Stimulated activated CD4-positive, alpha-beta T cell treated with anti-CD3 and anti-CD28 coated beads, Interleukin-12 subunit alpha, Interleukin-12 subunit beta, amount 100 ng/mL, for 48 hours (primary cell): ENCODE measurements at places on chromosomes 1 and 21.

DNA sequence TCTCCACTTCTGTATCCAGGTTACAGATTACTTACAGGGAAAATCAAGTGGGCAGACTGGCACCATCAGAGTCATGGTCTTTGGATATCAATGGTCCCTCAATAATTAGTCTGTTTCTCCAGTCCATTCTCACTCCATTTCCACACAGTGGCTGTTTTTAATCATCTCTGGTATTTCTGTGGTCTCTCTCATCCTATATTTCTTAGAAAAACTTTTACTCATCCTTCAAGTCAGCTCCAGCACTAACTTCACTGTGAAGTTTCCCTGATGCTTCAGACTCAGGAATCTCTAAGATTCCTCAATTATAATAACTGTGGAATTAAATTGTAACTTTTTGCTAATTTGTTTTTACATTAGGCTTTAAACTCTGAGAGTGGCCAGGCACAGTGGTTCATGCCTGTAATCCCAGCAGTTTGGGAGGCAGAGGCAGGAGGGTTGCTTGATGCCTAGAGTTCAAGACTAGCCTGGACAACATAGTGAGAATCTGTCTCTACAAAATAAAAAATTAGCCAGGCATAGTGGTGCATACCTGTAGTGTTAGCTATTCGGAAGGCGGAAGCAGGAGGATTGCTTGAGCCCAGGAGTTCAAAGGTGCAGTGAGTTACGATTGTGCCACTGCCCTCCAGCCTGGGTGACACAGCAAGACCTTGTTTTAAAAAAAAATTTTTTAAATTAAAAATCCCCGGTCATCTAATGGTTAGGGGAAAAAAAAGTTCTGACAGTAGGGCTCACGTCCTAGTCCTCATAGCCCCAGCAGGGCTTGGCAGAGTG, 10.6 kb downstream of the CD160 start:
- no peak for DNase-seq

DNA sequence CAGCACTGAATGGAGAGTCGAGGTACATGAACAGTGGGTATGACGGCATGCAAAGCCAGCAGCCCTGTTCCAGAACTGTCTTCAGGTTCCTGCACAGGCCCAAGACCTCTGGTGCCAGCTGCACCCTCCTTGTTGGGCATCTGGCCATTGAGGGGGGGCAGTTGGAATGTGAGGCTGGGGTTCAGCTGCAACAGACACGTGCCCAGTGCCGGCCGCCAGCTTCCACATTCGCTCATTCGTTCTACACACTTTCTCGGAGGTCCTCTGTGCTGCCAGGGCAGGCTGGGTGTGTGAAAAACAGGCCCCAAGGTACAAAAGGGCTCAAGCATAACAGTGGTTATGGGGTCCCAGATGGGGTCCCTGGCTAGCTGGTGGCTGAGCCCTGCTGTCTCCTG, 37.9 kb upstream of the SLC19A1 start:
- DNase-seq: no peak

GRCh38 chr1:61743716-61744580, 1.7 kb downstream of the PATJ start:
- no peak for DNase-seq

GRCh38 chr1:31509124-31510072, 66.9 kb upstream of the TINAGL1 start:
- DNase-seq: no peak

- no peak for DNase-seq
Measured at GRCh38 chr21:16084776-16085364, 355.1 kb downstream of the USP25 start.

DNA sequence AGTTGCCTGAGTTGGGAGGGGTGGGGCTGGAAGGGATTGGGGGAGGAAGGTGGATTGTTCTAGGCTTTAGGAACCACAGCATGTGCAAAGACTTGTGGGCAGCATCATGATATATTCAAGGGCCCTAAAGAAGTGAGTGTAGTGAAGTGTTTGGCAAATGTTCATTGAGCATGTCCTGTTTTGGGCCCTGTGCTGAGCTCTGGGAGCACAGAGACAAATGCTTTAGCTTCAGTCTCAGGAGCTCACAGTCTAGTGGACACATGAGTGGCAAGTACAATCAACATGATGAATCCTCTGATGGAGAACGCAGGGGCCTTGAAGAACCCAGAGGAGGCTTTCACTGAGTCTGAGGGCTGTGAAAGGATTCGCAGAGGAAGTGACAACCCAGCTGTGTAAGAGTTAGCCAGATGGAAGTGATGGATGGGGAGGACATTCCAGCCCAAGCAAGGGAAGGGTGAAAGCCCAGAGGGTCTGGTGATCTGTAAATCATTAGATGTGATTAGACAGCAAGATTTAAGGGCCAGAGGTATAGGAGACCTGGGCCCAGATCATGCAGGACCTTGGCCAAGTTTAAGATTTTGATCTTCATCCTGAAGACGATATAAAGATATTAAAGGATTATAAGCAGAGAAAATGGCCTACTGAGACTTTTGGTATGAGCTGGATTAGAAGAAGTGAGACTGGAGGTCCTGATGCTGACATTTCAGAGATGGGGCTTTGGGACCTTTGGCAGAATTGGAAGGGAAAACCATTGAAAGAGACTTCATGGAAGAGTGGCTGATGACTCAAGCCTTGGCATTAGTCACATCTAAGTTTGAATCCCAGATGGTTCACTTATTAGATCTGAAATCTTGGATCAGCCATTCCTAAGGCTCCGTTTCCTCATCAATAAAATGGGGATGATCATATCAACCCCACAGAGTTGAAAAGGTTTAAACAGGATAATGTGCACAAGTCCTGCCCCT, 4.6 kb downstream of the IPO13 start:
- no peak for DNase-seq

DNA sequence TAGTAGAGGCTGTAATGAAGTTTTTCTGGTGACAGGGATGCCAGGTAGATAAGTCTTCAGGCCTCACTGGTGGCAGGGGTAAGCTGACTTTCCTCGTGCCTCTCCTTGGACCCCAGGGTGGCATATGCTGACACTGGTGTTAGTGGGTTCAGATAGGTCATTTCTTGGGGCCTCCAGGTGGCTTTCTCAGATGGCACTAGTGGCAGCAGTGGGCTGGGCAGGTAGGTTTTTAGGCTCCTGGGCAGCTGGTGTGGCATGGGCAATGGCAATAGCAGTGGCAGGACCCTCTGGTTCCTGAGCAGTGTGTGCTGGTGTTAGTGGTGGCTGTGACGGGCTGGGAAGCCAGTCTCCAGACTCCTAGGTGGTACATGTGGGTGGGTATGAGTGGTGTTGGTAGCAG, 140.3 kb downstream of the PTBP2 start:
- no peak for DNase-seq

DNA sequence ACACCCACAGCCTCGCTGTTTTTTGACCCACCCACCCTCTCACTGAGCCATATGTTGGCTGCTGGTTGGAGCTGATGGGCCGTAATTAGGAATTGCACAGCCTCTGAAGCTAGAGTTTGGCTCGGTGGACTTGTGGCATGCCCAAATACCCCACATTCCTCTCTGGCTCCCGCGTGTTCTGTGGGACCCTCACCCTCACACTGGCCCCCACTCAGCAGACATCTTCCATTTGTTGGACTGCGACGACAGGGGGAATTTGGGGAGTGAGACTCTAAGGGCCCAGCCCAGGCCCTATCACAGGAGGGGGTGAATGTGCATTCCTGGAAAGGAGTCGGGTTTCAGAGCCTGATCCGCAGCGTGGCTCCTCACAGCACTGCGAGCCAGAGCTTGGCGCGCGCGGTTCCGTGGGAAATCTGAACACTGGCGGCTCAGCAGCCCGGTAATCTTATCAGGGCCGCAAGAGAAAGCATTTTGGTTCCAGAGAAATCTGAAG, 5.2 kb downstream of the RCSD1 start:
- no peak for DNase-seq
